ENCODE measurements at places on chromosomes 1 and 21. TPM values are rescaled to one million over a fixed set of nuclear protein-coding genes. Genes with fewer than 3 reads are reported as not detected.

Gene PALMD
- total RNA-seq: 14.3 TPM

Gene OLIG2
- 0.47 TPM for total RNA-seq

Gene C1orf210
- 22.5 TPM for total RNA-seq

Gene ZNF648
- total RNA-seq: 0.10 TPM

Gene SPATA46
- total RNA-seq: not detected

GRCh38 chr1:100530880-100531487 lies 7.0 kb upstream of the GPR88 start:
- peak overlapping the region; percentile 17 for H3K27ac ChIP-seq
- H3K27me3 ChIP-seq: peaks cover 2% of the 10 kb centered on the region
- H3K4me1 ChIP-seq: no peaks in the 10 kb centered on the region
- H3K36me3 ChIP-seq: no peaks in the 10 kb centered on the region

DNA sequence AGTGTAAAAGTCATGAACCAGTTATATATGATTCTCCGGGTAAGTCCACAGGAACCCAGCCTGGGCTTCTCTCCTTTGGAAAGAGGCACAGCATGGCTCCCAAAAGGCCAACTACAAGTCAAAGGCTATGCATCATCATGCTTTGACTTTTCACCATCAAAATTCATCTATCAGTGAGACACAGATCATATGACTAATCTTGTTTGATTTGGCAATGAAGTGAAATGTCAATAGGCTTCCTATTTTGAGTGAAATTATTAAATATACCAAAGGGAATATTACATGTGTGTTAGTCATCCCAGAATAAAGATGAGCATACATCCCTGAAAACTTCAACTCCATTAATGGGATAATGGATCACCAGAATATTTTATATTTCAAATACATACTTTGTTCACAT lies 83.5 kb upstream of the ADGRL2 start:
- no peak overlapping the region for H3K4me3 ChIP-seq
- no peaks in the 10 kb centered on the region for H3K4me1 ChIP-seq
- no peak for DNase-seq
- peaks cover 2% of the 10 kb centered on the region for H3K36me3 ChIP-seq
- no peaks in the 10 kb centered on the region for H3K27me3 ChIP-seq

DNA sequence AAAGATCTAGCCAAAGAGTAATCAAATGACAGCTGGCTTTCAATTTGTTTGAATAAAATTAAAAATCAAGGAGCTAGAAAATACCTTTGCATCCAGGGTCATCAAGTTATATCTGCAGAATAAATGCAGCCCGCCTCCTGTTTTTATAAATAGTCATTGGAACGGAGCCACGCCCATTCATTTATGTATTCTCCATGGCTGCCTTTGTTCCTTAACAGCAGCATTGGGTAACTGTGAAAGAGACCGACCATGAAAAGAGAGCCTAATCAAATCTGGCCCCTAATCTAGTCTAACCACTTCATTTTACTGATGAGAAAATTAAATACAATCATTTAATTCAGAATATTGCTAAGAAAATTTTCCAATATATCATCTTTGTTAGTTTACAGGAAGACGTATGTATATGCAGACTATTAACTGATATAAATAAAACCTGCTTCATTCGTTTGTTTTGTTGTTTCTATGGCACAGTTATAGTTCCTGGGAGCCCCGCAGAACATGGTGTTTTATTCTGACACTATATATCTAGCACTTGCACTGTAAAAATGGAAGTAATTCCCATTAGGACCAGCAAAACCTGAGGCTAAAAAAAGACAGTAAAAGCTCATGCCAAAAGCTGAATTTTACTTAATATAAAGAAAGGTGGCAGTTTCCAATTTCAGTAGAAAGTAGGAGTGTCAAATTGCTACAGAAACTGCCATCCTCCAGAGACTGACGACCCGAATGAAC lies 111.8 kb upstream of the PALMD start:
- no peak overlapping the region for H3K27ac ChIP-seq
- no peaks in the 10 kb centered on the region for H3K27me3 ChIP-seq
- DNase-seq: no peak
- H3K4me1 ChIP-seq: no peaks in the 10 kb centered on the region

DNA sequence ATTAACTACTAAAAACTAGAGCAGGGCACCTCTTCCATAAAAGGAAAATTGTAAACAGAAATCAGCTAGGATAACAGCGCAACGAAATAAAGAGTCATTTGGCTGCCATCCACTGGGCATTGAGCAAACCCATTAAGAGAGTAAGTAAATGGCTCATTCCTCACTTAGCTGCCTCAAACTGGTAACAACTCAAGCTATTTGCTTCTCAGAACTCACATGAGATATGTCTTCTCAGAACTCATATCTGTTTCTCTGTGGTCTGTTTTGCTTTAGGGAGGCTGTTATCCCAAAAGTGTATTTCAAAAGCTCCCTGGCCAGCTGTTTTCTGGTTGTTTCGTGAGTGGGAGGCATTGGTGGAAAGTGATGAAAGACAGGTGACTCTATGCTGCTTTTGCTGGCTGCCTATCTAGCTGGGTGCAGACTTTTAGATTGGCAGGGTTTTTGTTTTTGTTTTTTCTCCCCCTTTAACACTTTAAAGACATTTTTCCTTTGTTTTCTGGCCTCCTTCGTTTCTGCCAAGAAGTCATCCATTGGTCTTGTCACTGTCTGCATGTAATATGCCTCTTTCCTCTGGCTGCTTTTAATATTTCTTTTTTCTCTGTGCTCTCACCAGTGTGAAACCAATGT lies 269.2 kb upstream of the RGS18 start:
- no peaks in the 10 kb centered on the region for H3K36me3 ChIP-seq
- peak; percentile 32 for DNase-seq
- no peaks in the 10 kb centered on the region for H3K27me3 ChIP-seq
- H3K27ac ChIP-seq: no peak overlapping the region

DNA sequence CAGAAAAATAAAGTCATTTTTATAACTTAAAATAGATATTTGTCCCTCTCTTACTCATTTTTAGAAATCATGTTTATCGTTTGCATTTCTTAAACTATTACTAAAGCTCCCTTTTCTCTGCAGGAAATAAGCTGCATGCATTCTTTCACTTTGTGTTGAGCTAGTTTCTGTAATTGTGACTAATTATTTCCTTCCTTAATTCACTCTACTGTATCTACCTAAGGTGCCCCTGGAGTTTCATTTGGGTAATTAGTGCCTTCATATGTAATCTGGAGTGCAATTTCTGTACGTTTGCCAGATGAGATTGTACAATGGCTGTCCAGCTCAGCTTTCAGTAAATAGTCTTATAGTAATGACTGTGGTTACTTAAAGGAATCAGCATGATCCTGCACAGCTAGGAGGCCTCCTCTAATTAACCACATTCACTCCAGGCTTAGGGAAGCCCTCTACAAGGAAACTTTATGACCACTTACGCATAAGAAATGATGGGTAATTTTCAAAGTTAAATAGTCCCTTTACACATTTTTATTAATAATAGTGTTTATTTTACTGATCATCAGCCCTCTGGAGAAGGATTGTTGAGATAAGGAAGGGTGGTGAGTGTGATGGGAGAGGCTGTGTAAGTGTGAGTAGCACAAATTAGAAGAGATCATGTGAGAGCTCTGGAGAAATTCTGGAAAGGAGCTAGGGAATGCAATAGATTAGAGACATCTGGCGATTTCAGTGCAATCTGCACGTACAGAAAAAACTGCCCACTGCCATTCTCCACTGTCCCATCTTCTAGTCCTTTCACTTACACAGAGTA lies 86.8 kb downstream of the LRRC8C start:
- H3K36me3 ChIP-seq: no peaks in the 10 kb centered on the region
- no peak overlapping the region for H3K4me3 ChIP-seq
- DNase-seq: no peak
- peaks cover 25% of the 10 kb centered on the region for H3K4me1 ChIP-seq
- peak overlapping the region; percentile 77 for H3K27ac ChIP-seq

GRCh38 chr1:97041026-97041425 lies 319.4 kb downstream of the PTBP2 start:
- no peak for DNase-seq
- no peak overlapping the region for H3K4me3 ChIP-seq
- H3K27ac ChIP-seq: no peak overlapping the region
- H3K4me1 ChIP-seq: no peaks in the 10 kb centered on the region
- H3K36me3 ChIP-seq: no peaks in the 10 kb centered on the region
- H3K27me3 ChIP-seq: no peaks in the 10 kb centered on the region

- H3K4me3 ChIP-seq: no peak overlapping the region
- no peak for DNase-seq
- no peaks in the 10 kb centered on the region for H3K27me3 ChIP-seq
- no peak overlapping the region for H3K27ac ChIP-seq
Measured at GRCh38 chr1:113874012-113874879, 2.7 kb upstream of the PTPN22 start.

- no peak overlapping the region for H3K27ac ChIP-seq
- no peak overlapping the region for H3K4me3 ChIP-seq
- H3K4me1 ChIP-seq: no peaks in the 10 kb centered on the region
- peaks cover 4% of the 10 kb centered on the region for H3K36me3 ChIP-seq
Measured at GRCh38 chr21:45182958-45183357, 104.7 kb downstream of the POFUT2 start.

DNA sequence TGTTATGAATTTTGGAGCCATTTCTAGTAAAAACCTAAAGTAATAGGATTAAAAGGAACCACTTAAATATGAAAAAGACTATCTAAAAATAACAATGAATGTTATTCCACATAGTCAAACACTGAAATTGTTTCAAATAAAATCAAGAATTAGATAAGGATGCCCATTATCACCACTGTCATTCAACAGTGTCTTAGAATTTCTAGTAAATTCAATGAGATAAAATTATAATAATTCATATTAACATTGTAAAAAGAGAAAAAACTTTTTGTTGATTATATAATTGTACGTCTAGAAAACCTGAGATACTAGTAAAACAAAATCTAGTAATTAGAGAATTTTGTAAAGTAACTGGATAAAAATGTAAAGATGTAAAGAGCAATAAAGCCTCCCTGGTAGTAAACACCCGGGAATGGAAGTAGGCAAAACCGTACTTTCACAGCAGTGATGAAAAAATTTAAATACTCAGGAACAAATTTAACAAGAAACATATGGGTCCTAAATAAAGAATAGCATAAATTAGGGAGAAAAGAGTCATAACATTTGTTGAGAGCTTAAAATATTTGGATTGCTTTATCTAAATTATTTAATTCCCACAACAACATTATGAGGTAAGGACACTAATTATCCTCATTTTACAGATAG lies 56.4 kb downstream of the LBR start:
- no peak for DNase-seq
- H3K36me3 ChIP-seq: no peaks in the 10 kb centered on the region
- H3K4me1 ChIP-seq: no peaks in the 10 kb centered on the region
- H3K27ac ChIP-seq: no peak overlapping the region
- H3K4me3 ChIP-seq: no peak overlapping the region

- peaks cover 5% of the 10 kb centered on the region for H3K4me1 ChIP-seq
- DNase-seq: peak; percentile 11
- no peak overlapping the region for H3K4me3 ChIP-seq
- peaks cover 26% of the 10 kb centered on the region for H3K27me3 ChIP-seq
Measured at GRCh38 chr1:24294716-24295371, 24.3 kb upstream of the GRHL3 start.

- H3K27ac ChIP-seq: no peak overlapping the region
- no peaks in the 10 kb centered on the region for H3K27me3 ChIP-seq
- peaks cover 84% of the 10 kb centered on the region for H3K36me3 ChIP-seq
- no peak for DNase-seq
Measured at GRCh38 chr21:45282283-45283034, 5.2 kb downstream of the POFUT2 start.
